ENCODE measurements at places on chromosomes 6 and 20.

- DNase-seq = no peak
These were observed 167.8 kb upstream of the ZNF337 start for GRCh38 chr20:25864326-25864962.

DNA sequence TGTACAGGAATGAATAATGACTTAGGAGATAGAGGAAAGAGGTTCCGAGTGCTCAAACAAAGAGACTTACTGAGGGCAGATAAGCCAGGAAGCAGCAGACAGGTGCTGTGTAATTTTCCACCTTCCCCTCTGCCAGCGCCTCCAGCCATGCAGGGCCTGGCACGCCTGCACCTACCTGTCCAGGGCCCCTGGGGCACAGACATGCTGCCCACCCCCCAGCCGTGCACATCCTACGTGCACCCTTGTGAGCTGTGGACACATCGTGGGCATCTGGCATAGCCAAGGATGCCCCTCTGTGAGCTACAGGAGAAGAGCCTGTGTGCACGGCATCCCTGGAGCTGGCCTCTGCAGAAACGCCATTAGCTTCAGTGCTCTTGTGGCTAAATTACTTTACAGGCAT is 7.1 kb upstream of the SMOC2 start:
- no peak for DNase-seq

DNA sequence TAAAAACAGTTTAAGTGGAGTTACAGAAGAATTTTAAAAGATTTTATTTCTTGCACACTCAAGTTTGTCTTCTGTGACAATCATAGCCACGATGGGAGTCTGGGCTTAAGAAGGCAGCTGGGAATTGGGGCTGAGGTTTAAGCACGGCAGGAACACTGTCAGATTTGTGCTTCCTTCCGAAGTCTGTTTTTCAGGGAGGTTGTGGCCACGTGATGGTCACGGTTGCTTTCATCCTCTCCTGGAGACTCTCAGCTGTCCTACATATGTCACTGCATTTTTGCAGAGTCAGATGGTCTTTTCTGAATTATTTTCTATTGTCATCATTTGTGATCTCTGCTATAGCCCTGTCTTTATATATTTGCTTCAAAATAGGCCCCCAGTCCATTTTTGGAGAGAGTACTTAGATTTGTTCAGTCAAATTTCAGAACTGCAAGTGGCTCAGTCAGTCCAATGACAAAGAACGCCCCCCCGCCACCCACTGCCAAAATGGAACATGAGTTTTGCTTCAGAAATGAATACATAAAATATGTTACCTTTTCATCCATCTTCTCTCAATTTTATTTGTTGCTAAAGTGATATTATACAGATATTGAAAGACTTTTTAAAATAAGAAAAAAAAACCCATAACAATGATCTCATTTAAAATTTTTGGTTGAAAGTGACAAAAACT is 111.8 kb upstream of the ZFP64 start:
- DNase-seq = no peak

GRCh38 chr6:142404751-142405150 is 102.9 kb downstream of the ADGRG6 start:
- DNase-seq = no peak

- no peak for DNase-seq
These were observed 12.0 kb upstream of the DDX43 start for GRCh38 chr6:73382462-73383113.

- no peak for DNase-seq
These were observed 329.1 kb upstream of the RUNX2 start for GRCh38 chr6:44999066-44999465.

DNA sequence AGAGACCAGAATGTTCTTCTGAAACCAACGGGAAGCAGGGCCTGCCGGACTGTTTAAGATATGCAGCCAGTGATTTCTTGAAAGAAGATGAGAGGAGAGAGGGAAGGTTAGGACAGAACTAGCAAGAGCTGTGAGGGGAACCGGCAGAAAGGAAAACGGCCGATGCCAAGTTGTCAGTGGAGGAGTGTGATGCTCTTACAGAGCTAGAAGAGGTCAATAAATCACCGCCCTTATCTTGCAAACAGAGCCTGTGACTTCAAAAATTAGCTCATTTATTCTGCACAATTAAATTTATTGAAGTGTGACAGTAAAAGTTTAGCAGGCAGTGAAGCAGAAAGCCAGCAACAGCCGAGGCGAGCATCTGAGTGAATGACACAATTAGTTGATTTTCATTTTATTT is 509.5 kb upstream of the ID4 start:
- no peak for DNase-seq

DNA sequence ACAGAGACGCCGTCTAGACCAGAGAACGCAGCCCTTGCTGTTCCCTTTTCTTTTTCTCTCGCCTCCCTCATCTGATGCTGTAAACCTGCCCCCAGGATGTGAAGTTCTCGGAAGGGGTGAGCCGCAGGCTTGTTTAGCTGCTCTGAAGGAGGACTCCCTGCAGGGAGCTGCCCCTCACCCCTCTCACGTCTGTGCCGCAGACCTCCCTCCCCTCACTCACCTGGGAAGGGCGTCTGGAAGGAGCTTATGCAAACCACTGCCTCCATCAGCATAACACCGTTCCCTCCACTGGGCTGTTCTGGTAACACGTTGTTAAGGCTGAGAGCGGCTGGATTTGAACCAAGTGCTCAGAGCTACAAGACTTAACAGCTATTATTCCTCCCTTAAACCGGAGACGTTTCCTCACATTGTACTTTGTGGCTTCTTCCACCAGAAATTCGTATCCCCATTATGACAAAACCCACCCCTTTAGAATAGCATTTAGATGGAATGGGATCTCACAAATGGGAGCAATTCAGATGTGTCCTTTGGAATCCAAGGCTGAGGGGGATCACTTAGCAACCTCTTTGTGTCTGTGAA is 99.8 kb downstream of the SMOC2 start:
- DNase-seq = no peak

- no peak for DNase-seq
These were observed 50.6 kb downstream of the TRAF3IP2 start for GRCh38 chr6:111555036-111555435.

GRCh38 chr6:12408752-12409151 is 118.6 kb downstream of the EDN1 start:
- DNase-seq = no peak

DNA sequence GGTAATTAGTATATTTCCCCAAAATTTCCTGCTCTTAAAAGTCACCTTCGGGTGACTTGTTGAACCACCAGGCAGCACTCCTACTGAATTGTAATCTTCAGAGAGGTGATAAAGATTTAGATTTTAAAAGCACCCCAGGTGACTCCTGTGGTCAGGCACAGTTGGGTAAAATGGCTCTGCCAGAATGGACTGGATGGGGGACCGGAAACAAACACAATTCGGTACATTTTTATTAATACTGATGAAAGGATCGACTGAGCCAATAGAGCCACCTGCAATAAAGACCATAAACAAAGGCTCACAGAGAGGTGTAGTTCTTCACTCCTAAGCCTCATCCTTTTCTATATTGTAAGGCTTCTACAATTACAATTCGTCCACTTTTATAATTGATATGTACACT is 19.6 kb upstream of the FAM83C start:
- no peak for DNase-seq

GRCh38 chr6:40669343-40669742 is 82.2 kb upstream of the LRFN2 start:
- DNase-seq = no peak

DNA sequence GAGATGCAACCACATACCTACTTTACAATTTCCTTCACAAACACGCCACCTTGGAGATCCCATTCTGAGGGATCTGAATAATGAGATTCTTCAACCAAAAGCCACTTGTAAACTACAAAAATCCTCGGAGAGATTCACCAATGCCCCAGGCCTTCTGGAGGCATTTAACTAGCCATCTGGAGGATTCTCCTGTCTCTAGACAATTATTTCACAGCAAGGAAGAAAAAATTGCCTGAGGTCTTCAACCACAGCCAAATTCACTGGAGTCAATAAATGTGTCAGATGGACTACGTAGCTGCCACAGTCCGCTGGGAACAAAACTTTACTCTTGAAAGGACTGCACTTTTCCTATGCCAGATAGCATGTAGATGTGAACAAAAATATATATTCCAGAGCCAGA is 19.0 kb upstream of the DCDC2 start:
- no peak for DNase-seq

- no peak for DNase-seq
These were observed 444.6 kb downstream of the KIF16B start for GRCh38 chr20:16128538-16129106.

DNA sequence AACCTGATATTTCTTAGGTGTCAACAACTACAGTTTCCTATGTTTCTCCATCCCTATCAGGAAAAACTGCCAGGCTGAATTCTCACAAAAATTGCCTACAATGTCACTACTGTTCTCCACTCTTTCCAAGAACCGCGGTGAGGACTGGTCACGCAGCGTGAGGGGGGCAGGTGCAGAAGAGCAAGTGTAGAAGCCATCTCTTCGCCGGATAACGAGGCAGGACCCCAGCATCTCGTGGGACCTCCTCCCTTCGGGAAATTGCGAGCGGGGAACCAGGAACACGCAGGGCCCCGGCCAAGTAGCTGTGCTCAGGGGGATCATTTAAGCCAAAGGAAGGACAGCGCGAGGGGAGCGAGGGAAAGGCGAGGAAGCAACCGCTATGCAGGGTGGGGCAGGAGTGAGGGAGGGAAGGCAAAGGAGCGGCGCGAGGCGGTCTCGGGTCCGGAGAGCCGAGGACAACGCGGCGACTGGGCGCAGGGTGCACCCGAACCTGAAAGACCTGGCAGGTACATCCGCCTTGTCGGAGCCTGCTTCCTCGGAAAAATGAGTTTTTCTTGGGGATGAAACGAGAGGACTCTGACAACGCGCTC is 559 bp downstream of the APMAP start:
- DNase-seq = peak; percentile 28

- no peak for DNase-seq
These were observed 594.3 kb upstream of the ADGRB3 start for GRCh38 chr6:68040780-68041179.

DNA sequence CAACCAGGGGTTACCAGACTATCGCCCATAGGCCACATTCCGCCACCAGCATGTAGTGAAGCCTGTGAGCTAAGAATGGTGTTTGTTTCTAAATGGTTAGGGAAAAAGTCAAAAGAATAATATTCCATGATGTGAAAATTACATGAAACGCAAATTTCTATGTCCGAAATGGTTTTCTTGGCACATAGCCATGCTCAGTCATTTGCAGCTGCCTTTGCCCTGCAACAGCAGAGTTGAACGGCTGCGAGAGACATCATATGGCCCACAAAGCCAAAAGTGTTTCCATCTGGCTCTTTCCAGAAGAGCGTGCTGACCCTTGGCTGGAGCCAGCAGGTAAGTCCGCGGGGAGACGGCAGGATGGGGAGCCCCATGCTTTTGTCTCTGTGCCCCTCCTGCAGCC is 60.7 kb downstream of the FAM120B start:
- no peak for DNase-seq

- no peak for DNase-seq
These were observed 86.4 kb downstream of the TCP11 start for GRCh38 chr6:35054743-35055130.

GRCh38 chr6:90294989-90295853 is 1.4 kb downstream of the BACH2 start:
- DNase-seq = peak; percentile 60

DNA sequence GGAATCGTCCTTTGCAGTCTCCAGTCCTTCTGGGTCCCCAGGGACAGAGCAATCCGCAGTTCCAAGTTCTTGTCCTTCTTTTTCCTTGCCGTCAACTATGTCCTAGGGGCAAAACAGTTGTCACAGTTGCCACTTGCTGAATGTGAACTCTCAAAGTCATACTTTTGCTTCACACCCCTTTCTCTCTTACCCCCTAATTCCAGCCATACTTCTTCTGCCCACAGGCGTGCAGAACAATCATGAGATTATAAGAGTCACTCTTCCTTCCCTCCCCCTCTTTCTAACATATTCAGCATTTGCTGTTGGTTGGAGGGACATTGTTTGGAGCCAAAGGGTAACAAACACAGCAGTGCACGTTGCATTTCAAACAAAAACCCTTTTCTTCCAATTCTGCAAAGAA is 74.4 kb downstream of the BCAS1 start:
- DNase-seq = no peak

DNA sequence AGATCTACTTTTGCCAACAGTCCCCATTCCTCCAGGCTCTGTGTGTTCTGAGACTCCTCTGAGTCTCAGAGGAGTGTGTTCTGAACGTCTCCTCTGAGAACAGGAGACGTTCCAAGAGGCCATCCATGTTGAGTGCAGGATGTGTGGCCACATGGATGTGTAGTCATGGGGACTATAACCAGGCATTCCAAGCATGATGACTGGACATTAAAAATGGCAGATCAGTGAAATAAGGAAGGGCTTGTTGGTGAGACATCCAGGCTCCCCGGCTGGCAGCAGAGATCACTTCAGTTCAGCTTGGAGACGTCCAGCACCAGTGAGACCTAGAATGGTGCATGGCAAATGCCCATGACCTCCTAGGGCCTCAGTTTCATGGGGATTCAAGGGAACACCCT is 34.3 kb upstream of the POU5F1 start:
- DNase-seq = no peak

DNA sequence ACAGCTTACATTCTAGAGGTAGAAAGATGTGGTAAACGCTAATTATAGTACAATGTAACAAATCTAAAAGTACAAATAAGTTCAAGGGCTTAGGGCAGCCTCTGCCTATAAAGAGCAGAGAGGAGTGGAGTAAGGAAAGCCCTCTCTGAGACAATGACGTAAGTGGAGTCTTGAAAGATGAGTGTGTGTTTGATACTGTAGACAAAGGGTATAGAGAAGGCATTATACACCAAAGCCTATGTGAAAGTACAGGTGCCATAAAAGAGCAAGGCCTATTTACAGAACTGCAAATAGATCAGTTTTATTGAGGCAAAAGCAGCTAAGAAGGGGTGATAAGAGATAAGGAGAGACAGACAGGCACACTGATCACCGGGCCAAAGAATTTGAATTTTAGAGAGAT is 10.9 kb downstream of the GOPC start:
- DNase-seq = no peak

- DNase-seq = peak; percentile 47
These were observed 47.5 kb downstream of the DSTN start for GRCh38 chr20:17617212-17617867.

DNA sequence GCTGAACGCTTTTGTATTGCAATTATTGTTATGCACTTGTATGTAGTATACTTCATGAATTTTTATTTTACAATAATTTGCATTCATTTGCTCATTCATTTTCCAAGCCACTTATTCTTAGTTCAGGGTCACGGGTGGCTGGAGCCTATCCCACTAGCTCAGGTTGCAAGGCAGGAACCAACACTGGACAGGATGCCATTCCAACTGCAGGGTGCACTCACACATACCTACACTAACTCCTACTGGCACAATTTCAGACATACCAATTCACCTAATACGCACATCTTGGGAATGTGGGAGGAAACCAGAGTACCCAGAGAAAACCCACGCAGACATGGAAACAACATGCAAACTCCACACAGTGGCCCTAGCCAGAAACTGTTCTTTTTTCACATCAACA is 61.8 kb downstream of the LMBRD1 start:
- DNase-seq = no peak

GRCh38 chr6:148885925-148886845 is 139.4 kb downstream of the UST start:
- no peak for DNase-seq

DNA sequence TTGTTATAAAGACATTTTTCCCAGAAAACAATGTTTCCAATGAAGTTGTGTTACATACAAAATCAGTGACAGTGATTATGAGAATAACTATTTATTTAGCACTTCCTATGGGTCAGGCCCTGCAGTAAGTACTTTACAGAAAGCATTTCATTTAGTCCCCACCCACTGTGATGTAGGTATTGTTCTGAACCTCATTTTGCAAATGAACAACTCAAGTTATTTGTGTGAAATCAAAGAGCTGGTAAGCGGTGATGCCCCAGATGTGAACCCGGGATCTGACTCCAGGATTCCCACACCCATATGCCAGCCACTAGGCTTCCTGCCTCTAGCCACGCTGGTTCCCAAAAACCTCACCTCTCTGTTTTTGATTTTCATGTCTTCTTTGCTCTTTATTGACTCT is 30.9 kb downstream of the FAXC start:
- DNase-seq = no peak
